ENCODE measurements at places on chromosomes 1 and 21.

DNA sequence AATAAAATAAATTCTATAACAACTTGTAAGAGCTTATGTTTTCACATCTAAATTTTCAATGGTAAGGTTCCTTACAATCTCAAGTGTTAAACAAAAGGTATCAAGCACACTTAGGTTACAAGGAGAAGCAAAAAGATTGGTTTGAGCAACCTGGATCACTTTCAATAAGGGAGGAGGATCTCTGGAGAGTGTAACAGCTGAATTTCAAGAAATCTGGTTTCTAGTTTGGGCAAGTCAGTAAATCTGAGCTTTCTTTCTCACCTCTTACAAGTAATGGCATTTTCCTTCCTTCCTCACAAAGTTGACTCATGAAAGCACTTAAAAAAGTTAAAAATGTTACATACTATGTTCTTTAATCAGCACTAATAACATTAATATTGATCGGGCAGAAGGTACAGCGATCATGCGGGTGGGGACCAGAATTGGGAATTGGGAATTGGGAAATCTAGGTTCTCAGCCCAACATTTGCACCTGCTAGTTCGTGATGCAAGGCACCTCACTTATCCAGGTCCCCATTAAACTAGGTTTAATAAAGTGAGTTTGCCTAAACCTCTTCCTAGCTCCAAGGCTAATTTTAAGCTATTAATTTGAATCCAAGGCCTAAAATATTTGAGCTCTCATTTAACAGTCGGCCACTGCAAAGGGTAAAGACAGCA, 3.1 kb downstream of the NUCKS1 start:
- DNase-seq, result no peak

DNA sequence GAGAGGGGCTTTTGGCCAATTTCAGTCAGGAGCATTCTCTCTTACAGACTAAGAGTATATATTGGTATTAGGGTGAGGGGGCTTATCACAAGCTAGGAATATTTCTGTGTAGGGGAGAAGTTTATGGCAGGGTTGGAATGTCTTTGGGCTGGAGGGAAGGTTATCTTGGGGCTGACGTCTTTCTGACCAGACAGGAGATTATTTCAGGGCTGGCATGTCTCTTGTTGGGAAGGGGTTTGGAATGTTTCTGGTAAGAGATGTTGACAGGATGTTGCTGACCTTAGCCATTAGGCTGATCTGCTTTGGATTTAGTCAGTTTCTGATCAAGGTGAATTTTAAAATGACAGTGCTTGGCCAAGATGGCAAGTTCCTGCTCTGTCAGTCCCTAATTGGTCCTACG, 17.8 kb upstream of the HSD3B1 start:
- no peak for DNase-seq

DNA sequence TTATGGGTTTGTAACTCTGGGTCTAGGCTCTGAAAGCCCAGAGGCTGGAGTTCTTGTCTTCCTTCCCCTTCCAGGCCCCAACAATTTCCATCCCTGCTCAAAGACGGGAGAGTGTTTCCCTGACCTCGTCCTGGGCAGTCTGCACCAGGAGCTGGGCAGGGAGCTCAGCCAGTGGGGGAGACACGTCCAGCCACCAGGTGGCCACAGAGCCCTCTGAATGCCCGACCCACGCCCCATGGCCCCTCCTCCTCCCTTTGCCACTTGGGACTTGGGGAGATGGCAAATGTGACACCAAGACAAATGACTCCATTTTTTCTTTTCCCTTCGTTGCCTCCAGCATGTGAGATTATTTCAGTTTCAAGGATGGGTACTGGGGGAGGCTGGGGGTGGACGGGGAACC, 159.9 kb upstream of the AJAP1 start:
- DNase-seq, result no peak

- no peak for DNase-seq
Measured at GRCh38 chr1:197783510-197783948, 8.2 kb upstream of the DENND1B start.

DNA sequence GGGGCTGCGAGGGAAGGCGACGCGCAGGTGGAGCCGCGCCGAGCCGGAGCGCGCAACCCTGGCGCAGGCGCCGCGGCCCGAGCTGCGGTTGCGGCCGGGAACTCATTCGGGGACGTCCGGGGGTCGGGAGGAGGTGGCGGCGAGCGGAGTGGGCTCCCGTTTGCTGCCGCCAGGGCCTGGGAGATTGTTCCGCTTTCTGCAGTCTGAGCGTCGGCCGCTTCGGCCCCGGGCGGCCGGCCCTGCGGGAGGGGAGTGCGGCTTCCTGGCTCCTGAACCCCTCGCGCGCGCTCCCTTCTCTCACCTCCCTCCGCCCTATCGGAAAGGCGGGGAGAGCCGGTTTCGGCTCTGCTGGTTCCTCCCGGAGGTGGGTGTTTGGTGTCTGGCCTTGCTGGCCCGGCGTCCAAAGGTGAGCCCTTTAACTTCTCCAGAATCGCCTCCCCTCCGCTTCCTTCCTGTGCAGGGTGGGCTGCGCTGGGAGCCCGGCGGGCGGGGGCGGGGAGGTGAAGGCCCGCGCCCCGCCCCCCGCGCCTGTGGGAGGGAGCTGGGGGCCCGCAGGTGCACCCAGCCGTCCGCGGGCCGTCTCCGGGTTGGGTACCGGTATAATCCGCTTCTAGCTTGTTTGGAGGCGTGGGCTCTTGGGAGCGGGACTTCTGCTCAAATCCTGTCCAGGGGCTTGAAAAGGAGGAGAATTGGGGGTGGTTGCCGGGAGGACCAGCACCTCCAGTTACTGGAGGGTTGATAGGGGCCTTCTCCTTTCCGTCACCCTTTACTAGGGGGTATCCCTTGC, 683 bp downstream of the LRRC8D start:
- DNase-seq, result peak; percentile 79

DNA sequence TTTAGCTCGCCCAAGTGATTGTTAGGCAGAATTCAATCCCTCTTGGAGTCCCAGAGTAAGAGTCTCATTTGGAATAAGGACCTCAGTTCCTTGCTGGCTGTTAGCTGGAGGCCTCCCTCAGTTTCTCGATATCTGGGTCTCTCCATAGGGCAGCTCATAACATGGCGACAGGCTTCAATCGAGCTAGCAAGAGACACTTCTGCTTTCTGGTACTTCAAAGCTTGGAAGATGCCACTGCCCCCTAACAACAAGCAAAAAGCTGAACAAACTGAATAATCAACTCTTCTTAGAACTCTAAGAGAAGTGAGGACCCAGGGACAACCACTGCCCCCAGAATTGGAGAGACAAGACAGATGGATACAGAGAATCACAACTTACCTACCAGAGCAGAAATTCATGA, 86.2 kb downstream of the TEX35 start:
- no peak for DNase-seq

DNA sequence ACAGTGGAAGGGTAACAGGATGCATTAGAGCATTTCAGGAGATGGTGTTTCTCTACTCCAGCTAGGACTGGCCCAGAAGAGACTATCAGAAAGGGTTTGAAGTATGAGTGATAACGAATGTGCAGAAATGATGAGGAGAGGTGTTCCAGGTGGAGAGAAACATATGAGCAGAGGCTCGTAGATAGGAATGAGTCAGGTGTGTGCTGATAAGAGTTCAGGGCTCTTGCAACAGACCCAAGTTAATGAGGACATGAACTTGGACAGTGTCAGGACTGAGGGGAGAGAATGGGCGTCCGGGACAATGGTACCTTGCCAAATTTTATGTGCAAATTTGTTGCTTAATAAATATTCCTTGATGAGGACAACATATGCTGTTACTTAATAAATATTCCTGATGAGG, 183.9 kb upstream of the NFIA start:
- DNase-seq, result no peak

GRCh38 chr1:9595156-9595967, 6.7 kb downstream of the TMEM201 start:
- DNase-seq, result no peak

- DNase-seq, result no peak
Measured at GRCh38 chr1:78003882-78004718, 639 bp upstream of the DNAJB4 start.

GRCh38 chr1:50099654-50100053, 9.1 kb upstream of the ELAVL4 start:
- no peak for DNase-seq

GRCh38 chr1:66489151-66489550, 44.8 kb upstream of the SGIP1 start:
- DNase-seq, result no peak

GRCh38 chr1:65147424-65148177, 402 bp upstream of the AK4 start:
- peak; percentile 79 for DNase-seq

All from suprapubic skin (tissue), 4 donors.